ENCODE measurements at places on chromosomes 3 and 15.

GRCh38 chr3:44893097-44893496 is 18.7 kb downstream of the TGM4 start:
- DNase-seq = no peak

- no peak for DNase-seq
Observed at GRCh38 chr3:14001136-14001535, 121.3 kb upstream of the WNT7A start.

DNA sequence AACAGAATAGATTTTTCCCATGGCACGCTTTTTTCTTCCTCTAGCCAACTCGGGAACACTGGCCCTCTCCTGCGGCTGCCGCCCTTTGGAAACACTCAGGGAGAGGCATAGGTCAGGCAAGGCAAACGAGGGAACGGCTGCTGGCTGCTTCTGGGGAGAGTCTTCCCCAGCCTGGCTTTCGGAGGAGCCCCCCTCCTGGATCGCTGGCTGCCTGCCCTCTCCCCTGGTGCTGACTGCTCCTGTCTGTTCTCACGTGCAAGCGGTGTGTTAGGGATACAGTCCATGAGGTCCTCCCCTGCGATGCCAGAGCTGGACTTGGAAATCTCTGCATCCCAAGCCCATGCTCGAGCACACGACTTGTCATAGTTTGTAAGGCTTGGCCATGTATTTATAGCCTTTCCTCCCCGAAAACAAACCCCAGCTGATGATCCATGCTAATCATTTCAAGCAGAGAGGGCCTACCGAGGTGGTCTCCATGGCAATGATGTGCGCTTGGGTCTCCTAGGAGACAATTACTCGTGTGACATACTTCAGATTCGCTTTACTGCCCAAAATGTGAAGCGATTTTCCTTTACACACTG is 315.6 kb upstream of the ATP10A start:
- DNase-seq = no peak

GRCh38 chr15:26889298-26889898 is 22.5 kb downstream of the GABRA5 start:
- peak; percentile 88 for DNase-seq

DNA sequence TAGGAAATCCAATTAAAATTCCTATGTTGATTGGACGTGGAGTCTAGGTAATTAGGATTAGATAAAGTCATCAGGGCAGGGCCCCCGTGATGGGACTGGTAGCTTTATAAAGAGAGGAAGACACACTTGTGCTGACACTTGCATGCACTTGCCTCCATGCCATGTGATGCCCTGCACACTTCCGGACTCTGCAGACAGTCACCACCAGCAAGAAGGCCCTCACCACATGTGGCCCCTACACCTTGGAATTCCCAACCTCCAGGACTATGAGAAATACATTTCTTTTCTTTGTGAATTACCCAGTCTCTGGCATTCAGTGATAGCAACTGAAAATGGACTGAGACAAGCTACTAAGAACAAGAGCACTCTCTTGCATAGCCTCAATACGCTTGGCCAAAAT is 90.6 kb downstream of the CRYGS start:
- DNase-seq = peak; percentile 93

DNA sequence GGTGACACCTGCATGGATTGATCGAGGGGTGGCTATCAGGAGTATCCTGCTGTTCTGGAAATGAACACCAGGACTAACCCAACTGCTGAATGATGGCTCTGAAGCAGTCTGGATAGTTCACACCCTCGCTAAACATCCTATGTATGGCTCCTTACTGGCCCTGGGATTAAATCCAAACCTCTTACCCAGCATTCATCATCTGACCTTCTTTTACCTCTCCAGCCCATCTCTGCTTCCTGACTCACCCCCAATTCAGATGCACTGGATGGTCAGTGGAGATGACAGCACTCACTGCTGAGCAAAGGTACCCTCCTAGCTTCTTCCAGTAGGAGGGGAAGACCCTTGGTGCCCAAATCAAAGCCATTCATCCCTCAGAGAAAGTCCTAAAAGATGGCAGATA is 235.2 kb upstream of the TRIM42 start:
- no peak for DNase-seq

DNA sequence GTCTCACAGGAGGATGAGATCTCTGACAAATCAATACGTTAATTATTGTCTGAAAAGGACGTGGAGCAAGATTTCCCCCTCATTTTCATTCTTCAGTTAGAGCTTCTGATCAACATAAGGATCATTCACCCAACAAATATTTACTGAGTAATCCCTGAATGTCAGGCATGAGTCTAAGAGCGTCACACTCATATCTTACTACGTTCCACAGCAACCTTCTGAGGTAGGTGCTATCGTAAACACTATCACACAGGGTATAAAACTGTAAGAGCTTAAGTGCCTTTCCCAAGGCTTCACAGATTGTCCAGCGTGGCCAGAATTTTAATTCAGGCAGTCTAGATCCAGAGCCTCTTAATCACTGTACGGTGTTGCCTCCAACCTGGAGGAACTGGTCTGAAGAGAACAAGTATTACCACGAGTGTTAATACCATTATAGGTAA is 10.6 kb upstream of the TM4SF1 start:
- no peak for DNase-seq

- no peak for DNase-seq
Observed at GRCh38 chr3:17013571-17013970, 128.8 kb downstream of the PLCL2 start.

- DNase-seq = no peak
Observed at GRCh38 chr3:72625602-72626337, 222.5 kb downstream of the SHQ1 start.

DNA sequence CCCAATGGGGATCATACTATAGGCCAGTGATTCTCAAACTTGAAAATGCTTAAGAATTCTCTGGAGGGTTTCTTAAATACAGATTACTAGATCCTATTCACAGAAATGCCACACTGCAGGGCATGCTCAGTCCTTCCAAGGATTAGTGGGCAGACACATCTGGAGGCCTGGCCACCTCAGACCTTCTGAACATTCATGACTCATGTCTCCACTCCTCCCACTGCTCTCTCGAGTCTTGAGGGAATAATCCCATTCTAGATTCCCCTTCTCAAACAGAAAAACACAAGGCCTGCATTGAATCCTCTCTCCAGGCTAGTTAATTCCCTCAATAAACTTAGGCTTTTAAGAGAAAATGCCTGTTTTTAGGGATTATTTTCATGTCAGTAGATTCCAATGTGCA is 22.1 kb downstream of the ZNF621 start:
- peak; percentile 50 for DNase-seq

- DNase-seq = no peak
Observed at GRCh38 chr3:134795746-134796280, 753 bp downstream of the EPHB1 start.

DNA sequence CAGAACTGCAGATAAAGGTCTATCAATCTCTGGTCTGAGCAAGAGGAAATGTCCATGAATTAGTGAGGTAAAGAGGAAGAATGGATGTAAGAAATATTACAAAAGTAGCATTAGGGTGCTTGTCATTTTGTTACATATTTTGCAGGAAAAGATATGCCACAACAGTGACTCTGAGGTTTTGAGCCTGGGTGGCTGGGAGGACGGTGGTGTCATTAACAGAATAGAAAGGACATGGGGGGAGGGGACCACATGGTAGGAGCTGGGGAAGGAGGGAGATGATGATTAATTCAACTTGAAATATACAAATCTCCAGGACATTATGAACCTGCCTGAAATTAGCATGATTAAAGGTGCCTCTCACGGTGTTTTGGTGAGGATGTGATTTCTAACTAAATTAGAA is 245.5 kb upstream of the MDFIC2 start:
- DNase-seq = no peak

DNA sequence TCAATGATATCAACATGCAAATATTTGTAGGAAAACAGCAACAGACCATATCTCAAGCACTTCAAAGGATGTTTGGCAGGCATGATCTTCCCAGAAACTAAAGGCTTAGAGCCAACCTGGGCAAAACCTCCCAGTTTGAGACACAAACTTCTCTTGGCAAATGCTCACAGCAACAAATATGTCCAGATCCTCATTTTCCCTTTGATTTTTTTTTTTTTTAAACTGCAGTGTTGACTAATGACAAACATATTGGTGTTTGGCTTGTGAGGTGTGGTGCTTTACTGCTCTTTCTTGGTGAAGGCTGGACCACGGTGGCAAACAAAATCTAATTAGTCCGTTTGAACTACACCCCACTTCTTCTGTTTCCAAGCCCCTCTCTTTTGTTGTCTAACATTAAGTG is 87.2 kb downstream of the EBLN2 start:
- no peak for DNase-seq

DNA sequence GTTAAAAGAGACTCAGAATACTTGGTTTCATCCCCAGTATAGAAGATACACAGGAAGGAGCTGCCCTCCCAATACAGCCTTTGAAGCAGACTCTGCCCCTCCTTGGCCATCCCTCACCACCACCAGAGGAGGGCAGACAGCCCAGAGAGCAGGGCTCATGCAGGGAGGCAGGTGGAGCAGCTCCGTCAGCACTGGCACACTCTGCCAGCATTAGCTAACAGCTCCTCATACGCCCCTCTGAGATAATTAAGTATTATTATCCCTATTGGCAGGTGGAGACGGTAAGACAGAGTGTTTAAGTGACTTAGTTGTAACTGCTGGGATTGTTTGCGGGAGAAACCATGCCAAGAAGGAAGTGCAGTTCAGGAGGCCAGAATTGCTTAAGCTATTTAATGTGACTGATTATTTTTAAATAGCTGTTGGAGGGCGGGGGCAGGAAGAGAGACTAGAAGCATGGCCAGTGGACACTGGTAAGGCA is 434.0 kb downstream of the EPHB1 start:
- DNase-seq = peak; percentile 72

DNA sequence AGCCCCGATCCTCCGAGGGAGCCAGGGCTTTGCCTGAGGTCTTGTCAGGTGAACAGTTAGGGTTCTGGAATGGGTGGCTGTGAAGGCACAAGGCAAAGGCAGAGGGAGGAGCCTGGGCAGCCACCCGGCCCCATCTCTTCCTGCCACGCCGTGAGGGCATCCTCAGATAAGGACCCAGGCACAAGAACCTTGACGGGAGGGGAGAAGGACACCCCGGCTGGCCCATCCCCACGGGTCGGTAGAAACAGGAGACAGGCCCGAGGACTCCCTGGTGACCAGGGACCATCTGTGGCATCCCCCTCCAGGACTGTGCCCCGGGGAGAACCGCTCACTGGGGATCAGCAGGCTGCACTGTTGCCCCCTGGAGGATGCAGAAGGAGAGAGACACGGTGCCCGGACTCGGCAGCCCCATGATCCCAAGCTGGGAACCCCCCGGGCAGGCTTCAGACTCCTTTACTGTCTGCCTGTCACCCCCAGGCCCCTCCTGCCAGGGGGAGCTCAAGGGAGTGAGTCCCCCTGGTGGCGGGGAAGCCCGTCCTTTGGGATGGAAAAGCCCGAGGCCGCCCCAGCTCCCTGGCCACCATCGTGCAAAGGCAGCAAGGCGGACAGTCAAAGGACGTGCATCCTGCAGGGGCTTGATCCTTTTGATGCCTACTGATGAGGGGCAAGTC is 12.3 kb upstream of the PCSK6 start:
- DNase-seq = peak; percentile 75

DNA sequence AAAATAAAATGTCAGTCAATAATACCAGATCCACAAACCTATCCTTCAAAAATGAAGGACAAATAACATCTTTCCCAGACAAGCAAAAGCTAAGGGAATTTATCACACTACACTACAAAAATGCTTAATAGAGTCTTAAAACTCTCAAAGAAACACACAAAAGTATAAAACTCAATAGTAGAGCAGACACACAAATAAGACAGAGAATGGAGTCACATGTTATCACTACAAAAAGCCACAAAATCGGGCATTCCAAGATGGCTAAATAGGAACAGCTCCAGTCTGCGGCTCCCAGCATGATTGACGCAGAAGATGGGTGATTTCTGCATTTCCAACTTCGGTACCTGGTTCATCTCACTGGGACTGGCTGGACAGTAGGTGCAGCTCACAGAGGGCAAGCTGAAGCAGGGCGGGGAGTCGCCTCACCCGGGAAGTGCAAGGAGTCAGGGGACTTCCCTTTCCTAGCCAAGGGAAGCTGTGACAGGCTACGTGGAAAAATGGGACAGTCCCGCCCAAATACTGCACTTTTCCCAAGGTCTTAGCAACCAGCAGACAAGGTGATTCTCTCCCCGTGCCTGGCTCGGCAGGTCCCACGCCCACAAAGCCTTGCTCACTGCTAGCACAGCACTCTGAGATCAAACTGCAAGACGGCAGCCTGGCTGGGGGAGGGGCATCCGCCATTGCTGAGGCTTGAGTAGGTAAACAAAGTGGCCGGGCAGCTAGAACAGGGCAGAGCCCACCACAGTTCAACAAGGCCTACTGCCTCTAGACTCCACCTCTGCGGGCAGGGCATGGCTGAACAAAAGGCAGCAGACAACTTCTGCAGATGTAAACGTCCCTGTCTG is 46.3 kb downstream of the SENP7 start:
- peak; percentile 40 for DNase-seq

DNA sequence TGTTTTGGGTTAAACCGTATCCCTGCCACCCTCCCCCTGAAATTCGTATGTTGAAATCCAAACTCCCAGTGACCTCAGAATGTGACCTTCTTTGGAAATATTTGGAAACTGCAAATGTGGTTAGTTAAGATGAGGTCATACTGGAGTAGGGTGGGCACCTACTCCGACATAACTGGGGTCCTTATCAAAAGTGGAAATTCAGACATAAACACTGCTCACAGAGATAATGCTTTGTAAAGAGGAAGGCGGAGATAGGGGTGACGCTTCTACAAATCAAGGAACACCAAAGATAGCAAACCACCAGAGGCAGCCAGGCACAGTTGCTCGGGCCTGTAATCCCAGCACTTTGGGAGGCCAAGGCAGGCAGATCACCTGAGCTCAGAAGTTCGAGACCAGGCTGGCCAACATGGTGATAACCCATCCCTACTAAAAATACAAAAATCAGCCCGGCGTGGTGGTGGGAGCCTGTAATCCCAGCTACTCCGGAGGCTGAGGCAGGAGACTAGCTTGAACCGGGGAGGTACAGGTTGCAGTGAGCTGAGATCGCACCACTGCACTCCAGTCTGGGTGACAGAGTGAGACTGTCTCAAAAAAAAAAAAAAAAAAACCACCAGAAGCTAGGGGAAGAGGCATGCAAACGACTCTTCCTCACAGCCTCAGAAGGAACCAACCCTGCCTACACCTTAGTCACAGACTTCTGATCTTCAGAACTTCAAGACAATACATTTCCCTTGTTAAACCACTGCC is 51.1 kb upstream of the CHD2 start:
- no peak for DNase-seq

DNA sequence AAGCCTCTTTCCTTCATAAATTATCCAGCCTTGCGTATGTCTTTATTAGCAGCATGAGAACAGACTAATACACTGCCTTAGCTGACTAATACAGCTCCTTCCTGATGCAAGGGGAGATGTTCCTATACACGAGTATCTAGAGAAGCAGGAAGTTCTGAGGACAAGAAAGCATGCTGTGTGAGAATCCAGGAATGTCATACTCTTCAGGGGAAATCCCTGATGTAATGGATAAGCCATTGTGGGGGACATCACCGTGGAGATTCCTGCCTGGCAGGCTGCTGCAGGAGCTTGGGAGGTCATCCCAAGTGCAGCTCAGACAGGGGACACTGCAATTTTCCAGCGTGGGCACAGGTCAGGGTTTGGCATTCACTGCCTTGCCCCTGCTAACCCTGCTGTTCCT is 476.9 kb downstream of the NR2F2 start:
- DNase-seq = no peak

- DNase-seq = no peak
Observed at GRCh38 chr15:79682851-79683288, 213.9 kb downstream of the MTHFS start.

- DNase-seq = peak; percentile 22
Observed at GRCh38 chr3:123610331-123610730, 25.5 kb upstream of the HACD2 start.

- DNase-seq = no peak
Observed at GRCh38 chr15:71136159-71136783, 21.0 kb downstream of the THSD4 start.

- no peak for DNase-seq
Observed at GRCh38 chr3:85570819-85571218, 612.0 kb downstream of the CADM2 start.

All from NCI-H82 (cell line).